ENCODE measurements at places on chromosomes 2 and 18.

DNA sequence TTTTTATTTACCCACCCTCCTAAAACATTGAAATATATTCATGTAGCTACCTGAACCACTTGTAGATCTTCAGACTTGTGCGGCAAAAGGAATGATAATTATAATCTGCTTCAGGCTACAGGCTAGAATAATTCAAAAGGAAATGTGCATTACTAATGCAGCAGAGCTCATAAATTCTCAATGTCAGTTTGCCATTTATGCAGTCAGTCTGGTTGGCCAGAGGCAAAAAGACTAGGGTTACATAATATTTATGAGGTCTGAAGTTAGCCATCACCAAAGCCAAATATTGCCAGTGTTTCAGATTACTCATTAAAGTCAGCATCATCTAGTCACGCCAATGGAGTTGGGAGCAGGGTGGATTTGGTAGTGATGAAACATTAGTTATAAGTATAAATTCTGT, 38.9 kb downstream of the METAP1D start:
- no peak for DNase-seq

DNA sequence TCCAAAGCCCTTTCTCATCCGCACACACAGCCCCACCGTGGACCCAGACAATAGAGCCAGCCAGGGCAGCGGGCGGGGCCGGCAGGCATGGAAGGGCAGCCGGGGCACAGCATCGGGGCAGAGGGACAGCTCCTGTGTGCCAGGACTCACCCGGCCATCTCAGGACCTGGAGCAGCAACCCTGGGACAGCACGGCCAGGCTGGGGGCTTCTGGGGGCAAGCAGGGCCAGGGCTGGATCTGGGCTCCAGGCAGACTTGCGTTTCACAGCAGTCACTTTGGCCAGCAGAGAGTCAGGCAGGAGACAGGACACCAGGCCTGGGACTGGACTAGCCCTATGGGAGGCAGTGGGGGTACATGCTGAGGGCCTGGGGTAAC, 15.5 kb downstream of the ANO7 start:
- DNase-seq, result no peak

GRCh38 chr18:63488160-63488559, 11.4 kb downstream of the SERPINB5 start:
- DNase-seq, result no peak

- DNase-seq, result no peak
Observed at GRCh38 chr18:8962855-8963635, 139.5 kb upstream of the NDUFV2 start.

- DNase-seq, result no peak
Observed at GRCh38 chr2:74872389-74872836, 38.5 kb downstream of the HK2 start.

DNA sequence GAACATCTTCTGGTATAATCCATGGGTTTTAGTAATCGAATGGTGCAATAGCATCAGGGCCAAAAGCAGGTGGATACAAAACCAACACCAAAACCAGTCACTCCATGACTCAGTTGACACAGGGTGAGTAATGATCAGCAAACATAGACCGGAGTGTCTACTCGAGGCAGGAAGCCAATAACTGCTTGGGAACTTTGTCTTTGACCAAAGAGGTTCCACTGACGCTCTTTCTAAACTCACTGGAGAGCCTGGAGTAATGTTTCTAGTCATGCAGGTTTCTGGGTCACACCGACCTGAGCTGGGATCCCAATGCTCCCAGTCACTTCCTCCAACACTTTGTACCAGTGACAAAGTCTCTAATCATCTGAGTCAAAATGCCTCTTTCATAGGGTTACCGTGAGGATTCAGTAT, 30.9 kb downstream of the MREG start:
- no peak for DNase-seq

DNA sequence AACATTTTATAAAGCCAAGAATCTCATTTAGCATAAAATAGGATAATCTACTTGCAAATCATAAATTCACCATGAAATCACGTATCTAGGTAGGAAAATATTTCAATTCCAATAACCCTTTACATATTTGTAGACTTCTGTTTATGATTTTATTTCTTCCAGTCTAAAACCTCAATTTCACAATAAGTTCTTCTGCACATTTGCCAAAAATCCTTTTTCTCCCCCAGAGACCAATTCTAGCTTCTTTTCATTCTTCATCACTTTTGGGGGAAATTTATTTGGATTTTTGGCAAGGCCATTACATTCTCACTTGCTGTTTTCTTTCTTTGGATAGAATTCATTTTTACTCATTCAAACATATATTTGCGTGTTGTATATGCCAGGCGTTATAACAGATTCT, 86.8 kb downstream of the SPRED2 start:
- no peak for DNase-seq

DNA sequence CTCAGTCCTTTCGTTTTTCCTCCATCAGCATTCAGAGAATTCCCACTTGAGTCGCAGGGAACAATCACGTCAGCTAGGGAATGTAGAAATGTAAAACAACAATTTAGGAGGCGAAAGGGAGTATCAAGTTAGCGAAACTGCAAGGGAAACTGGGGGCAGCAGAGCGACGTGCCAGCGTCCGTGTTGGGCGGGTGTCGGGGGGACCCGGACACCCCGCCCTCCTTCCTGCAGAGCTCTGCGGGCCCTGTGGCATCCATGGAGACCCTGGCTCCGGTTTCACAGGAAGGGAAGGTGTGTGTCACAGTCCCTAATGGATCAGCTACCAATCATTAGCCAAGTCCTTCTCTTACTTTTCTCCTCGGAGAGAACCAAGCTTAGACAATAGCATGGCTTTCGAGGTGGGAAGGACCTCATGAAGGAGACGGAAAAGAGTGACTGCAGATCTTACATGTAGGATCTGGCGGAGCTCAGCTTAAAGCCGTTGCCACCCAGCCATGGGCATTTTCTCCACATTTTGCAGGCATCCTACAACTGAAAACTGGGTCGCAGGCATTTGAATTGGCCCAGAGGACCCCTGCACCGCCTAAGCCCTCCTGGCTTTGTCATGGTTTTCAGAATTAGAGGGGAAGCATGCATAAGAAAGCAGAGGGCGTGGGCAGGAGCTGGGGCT, 33.7 kb downstream of the SOX11 start:
- no peak for DNase-seq

GRCh38 chr2:12451726-12452125, 265.0 kb upstream of the TRIB2 start:
- DNase-seq, result no peak

- DNase-seq, result no peak
Observed at GRCh38 chr2:118133916-118134315, 45.6 kb downstream of the INSIG2 start.

- no peak for DNase-seq
Observed at GRCh38 chr2:152874955-152875354, 156.5 kb downstream of the ARL6IP6 start.

DNA sequence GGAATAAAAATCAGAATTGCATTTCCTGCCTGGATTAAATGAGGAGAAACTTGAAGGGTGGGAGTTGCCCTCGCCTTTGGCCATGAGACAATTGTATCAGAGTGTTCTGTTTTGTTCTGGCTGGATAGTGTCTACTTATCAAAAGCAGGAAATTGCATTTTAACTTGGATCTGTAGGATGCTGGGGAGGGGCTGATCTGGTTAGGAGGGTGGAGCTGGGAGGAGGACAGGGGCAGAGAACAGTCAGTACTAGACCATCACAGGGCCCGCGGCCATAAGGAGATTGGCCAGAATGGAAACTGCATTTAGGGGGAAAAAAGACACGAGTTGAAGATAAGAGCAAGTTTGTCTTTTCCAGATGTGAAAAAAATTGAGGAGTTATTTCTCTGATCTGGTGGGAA, 199.1 kb upstream of the POU3F3 start:
- DNase-seq, result no peak

- DNase-seq, result no peak
Observed at GRCh38 chr2:67169417-67170140, 227.6 kb upstream of the ETAA1 start.

DNA sequence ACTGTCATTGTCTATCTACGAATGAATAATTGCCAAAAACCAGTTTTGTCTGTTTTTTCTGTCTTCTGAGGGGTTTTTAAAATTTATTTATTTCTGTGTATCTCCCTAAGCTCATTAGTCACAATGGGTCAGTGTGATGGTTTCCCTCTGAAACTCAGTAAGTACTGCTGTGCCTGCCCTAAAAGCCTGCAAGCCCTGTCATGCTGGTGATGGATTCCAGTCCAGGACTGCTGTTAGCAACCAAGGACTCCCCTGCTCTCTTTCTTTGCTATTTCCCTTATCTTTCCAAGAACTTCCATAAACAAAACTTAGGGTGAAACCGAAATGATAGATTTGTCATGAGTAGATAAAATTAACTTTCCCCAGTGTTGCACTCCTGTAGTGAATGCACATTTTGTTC, 11.8 kb upstream of the DSG2 start:
- DNase-seq, result no peak

GRCh38 chr2:112317303-112318158, 42.1 kb downstream of the ZC3H6 start:
- DNase-seq, result no peak

DNA sequence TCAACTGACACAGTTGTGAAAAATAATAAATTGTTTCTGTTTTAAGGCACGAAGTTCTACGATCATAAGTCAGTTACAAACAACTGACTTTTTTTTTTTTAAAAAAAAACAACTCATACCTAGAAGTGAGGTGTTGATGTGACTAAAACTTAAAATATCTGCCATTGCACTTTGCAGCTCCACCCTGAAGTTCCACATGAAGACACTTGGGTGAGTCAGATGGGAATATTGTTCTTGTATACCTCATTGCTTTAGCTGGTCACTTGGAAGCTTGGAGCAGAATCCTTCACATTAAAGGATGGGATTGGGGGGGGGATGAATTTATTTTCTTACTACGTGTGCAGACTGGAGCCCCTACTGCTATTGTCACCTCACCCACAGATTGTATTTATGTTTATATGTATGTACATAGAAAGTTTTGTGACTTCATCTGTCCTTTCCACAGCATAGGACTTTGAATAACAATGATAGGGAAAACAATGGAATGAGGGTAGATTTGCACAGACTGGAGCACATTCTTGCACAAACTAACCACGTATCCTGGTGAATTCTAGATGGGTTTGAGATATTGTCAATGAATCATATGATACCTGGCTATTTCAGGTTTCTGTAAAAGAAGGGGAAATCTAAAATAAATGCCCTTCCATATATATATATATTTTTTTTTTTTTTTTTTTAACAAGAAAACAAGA, 57.9 kb upstream of the ARHGAP15 start:
- DNase-seq, result no peak

- DNase-seq, result no peak
Observed at GRCh38 chr2:158505448-158505934, 48.7 kb downstream of the PKP4 start.

GRCh38 chr2:95279435-95280035, 5.3 kb downstream of the PROM2 start:
- no peak for DNase-seq

- no peak for DNase-seq
Observed at GRCh38 chr2:115294999-115295398, 852.6 kb downstream of the DPP10 start.

DNA sequence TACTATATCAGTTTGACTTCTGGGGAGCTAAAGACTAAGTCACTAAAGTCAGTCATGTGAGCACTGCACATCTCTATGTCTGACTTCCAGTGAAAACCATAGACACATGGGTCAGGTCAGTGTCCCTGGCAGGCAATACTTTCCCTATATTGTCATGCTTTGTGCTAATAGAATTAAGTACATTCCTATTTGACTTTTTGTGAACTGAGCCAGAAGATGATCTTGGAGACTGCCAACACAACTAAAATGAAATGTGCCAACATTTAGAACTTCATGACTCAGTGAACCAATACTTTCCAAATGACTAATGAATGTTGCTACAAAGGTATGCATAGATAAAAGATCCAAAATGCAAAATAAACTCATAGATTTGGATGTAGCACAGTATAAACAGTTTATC, 820.8 kb upstream of the FAM98A start:
- DNase-seq, result no peak

DNA sequence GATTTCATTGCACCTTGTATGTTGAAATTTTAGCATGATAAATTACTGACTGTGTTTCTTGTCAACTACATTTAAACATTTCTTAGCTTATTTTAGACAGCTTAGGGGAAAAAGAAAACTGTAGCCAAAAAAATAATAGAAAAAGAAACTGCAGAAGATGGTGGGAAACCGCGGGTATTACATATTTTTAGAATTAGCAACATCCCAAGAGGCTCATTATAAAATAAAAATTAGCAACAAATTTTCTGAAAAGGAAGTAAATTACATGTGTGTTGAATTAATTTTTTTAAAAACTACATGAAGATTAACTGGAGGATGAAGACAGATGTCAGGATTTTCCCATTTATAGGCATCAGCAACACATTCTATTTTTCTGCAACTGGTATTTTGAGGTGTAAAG, 4.3 kb downstream of the PELI1 start:
- DNase-seq, result no peak

GRCh38 chr2:240469239-240469636, 33.8 kb downstream of the GPC1 start:
- no peak for DNase-seq

DNA sequence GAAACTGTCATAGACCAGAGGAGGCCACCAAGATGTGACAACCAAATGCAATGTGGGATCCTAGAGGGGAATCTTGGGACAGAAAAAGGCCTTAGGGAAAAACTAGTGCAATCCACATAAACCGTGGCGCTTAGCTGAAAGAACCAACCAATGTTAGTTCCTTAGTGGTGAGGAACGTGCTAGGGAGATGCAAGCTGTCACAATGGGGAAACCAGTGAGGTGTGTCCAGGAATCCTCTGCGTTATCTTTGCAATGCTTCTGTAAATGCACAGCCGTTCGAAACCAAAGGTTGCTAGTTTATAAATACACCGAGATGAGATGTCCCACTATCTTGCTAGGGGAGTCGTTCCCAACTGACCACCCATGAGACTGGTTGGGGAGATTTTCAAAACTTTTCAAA, 157.0 kb upstream of the ID2 start:
- no peak for DNase-seq
